ENCODE measurements at places on chromosomes 11 and 22.

GRCh38 chr11:76984743-76985142, 49.5 kb upstream of the B3GNT6 start:
- DNase-seq: no peak

DNA sequence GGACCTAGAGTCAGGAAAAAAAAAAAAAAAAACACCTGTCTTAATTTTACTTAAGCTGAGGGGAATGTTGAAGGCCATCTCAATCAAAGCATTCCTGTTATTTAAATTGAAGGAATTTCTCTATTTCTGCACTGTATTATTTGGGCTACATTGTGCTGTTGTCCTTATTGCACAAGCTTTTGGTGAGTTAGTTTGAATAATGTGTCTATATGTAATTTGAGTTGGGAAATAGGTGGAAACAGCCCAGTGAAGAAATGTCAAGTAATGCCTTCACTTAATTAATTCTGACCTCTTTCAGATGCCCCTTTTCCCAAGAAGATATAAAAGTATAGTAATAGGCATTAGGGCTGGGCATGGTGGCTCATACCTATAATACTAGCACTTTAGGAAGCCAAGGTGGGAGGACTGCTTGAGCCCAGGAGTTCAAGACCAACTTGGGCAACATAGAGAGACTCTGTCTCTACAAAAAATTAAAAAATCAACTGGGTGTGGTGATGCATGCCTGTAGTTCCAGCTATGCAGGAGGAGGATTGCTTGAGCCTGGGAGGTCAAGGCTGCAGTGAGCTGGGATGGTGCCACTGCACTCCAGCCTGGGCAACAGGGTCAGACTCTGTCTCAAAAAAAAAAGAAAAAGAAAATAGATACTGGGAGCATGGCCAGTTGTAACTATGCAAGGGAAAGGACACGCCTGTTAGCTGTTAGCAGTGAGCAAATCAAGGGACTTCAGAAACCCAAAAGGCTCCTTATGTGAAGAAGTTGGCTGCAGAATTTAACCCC, 34.9 kb downstream of the OR10A6 start:
- DNase-seq: no peak

- no peak for DNase-seq
Observed at GRCh38 chr22:35514366-35514765, 26.3 kb upstream of the RASD2 start.

GRCh38 chr22:37509059-37509860, 10.0 kb downstream of the CARD10 start:
- no peak for DNase-seq

- DNase-seq: no peak
Observed at GRCh38 chr11:36598051-36598450, at the start of gene RAG2. Gene RAG2, minus strand, starts transcription at chr11:36598236. Its CDS starts 4,068 bp downstream, at chr11:36594168.

DNA sequence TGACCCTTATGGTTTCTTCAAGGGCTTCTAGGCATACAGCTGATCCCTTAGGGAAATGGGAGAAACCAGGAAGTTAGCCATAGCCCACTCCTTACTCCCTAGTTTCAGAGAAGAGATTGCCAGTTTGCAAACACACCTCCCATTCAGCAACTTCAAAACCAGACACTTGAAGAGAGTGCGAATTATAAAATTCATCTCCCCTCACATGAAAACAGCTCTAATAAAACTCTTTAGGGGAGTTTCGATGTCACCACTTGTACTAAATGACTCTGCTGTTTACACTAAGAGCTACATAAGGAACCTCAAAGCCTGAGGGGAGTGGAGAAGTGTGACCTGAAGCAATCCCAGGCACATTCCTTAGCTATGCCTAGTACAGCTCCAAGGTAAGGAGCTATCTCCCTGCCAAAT, 8.3 kb downstream of the LGR4 start:
- no peak for DNase-seq

- DNase-seq: no peak
Observed at GRCh38 chr22:23033116-23033905, 37.0 kb upstream of the GNAZ start.

DNA sequence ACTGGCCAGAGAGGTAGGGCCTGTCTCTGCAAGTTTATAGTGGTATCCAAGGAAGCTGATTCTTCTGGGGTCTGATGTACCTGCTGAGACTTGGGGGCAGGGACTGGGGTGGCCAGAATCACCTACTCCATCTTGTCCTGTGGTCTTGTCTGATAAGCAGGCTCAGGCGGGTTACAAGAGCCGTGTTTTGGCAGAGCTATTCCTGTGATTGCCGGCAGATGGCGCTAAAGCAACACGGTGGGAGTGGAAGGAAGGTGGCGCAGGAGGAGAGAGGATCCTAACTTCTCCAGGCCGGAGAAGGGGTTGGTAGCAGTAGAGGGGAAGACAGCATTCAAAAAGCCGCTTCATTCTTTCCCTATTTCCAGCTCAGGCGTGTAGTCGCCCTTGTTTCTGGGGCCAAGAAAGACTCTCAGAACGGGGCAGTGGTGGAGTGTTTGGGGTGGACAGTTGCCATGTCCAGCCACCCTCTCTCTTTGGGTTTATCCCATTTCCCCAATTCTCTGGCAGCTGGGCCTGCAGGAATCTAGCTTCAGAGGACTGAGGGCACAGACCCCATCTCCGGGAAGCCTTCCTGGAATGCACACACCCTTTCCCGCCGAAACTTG, 15.1 kb downstream of the CHRM1 start:
- peak; percentile 55 for DNase-seq

- no peak for DNase-seq
Observed at GRCh38 chr11:19525276-19525675, 187.4 kb upstream of the NAV2 start.

GRCh38 chr22:19182472-19183157, 4.1 kb upstream of the SLC25A1 start:
- DNase-seq: no peak

DNA sequence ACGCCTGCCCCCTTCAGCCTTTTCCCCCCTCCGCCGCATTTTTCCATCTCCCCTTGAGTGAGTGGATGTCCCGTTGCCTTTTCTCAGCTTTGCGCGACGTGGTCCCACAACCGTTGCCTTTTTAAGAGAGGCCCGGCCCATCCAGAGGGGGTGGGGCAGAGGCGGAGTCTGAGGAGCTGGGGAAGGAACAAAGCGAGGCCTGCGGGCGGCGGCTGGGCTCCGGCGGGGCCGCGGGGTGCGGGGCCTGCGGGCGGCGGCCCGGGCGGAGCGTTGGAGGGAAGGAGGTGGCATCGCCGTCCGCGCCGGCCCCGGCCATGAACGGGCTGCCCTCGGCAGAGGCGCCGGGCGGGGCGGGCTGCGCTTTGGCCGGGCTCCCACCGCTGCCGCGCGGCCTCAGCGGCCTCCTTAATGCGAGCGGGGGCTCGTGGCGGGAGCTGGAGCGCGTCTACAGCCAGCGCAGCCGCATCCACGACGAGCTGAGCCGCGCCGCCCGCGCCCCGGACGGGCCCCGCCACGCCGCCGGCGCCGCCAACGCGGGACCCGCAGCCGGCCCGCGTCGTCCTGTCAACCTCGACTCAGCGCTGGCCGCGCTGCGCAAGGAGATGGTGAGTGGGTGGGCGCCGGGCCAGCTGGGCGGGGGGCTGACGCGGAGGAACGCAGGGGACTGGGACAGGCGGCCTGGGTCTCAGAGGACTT, at the start of gene FAM89B:
FAM89B (plus strand) TSS at position 183 of the 696 bp plus-strand sequence; CDS start at position 315, 132 bp downstream.
- DNase-seq: peak; percentile 82

All from GDM1 (cell line).